Stimulated activated naive CD4-positive, alpha-beta T cell treated with Interleukin-2 at 50 U/mL for 16 hours (primary cell): ENCODE measurements at places on chromosomes 7 and 10.
A peak's percentile ranks its signal among the peaks of the same experiment; 100 is the strongest.

DNA sequence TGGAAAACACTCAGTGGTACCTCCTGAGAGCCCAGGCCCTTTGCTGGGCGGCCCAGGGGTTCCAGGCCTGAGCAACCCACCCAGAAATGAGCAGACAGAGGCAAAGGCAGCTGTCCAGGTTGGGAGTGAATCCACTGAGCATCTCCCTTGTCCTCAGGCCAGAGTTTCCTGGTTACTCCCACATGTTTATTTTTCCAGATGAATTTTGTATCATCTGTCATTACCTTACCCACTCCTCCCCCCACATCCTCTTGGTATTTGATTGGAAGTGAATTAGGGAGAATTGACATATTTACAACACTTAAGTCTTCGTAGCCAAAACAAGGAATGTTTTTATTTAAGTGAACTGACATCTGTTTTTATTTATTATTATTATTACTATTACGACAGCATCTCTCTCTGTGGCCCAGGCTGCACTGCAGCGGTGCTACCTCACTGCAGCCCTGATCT lies 13.2 kb upstream of the LMBR1 start:
- DNase-seq: no peak

DNA sequence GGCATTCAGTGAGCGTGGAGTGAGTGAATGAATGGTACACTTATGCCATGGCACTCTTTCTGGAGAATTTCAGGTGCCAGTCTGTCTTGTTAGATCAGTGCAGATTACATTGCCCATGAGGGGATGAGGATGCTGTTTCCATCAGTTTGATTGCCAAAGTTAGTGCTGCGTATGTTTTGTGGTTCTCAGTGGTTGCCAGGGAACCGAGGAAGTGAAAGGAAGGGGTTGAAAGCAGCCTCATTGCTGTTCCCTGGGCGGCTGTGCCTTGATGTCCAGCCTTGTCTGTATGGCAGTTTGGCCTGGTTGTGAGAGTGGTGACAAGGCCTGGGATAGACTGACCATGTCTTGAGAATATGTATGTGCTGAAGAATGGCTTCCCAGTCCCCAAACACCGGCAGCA lies 30.2 kb downstream of the WBP1L start:
- no peak for DNase-seq

DNA sequence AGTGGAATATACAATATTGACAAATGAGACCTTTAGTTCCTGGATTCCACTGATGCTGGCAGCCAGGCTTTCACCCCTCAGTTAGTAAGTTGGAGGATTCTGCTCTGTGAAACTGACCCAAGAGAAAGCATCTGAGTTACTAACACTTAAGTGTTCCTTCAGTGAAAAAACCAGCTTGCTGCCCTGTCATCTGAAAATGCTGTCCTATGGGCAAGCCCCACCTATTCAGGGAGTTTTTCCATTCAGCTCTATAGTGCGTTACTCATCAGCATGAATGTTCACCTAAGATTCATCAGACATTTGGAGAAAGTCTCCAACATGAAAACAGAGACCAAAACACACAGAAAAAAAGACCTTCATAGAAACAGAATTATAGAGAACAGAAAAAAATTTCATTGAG lies 37.9 kb downstream of the PRPF18 start:
- DNase-seq: no peak

DNA sequence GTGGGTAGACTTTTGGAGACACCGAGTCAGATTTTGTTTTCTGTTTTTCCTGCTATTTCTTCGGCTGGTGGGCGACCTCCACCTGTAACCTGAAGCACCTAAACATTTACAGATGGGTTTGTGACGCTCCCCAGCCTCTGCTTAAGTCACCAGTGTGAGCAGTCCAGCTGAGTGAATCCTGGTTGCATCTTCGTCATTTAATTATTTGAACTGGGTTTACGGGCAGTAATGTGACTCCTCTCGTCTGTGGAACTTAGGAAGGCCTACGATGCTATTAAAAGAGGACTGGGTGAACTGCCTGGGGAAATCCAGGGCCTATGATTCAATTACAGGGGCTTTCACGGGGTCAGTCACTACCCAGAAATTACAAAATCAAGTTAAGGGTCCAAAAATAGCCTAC lies 52.5 kb downstream of the WNT2 start:
- no peak for DNase-seq

GRCh38 chr7:69561266-69561960 lies 36.9 kb upstream of the AUTS2 start:
- no peak for DNase-seq

DNA sequence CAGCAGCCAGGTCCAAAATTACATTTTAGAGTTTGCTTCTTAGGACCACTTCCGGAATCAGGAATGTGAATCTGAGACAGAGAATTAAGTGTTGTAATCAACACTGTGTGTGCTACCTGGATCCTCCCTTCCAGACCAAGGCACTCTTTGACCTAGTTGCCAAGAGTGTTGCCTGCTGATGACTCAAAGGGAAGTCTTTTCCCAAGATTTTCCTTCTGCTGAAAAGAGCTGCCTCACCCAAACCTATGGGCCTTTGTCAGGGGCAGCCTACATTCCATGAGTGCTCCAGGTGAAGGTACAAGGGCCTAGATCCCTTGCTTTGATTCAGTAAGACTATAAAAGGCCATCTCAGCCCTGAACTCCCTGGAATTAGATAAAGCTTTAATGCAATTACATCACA lies 712.5 kb upstream of the ANKRD30A start:
- DNase-seq: no peak

DNA sequence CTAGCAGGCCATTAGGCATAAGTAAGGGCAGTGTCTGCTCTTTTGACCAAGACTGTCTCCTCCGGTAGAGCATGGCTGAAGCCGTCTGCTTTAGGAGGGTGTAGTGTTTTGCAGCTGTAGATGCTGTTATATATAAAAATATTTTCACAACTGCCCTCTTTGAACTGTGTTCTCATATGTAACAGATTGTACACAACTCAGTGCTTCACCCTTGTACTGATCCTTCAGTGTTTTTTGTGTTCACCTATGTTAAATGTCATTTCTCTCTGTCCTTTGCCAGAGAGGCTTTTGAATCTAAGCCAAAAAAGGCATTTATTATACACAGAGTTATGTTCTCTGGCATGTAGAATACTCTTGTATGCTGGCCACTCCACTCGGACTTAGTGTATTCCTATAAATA lies 135.5 kb downstream of the BICC1 start:
- no peak for DNase-seq

- DNase-seq: peak; percentile 91
These were observed at the start of gene VSIR for GRCh38 chr10:71773221-71773971. Gene VSIR, minus strand, starts transcription at chr10:71773520. Its CDS starts 81 bp downstream, at chr10:71773439.

DNA sequence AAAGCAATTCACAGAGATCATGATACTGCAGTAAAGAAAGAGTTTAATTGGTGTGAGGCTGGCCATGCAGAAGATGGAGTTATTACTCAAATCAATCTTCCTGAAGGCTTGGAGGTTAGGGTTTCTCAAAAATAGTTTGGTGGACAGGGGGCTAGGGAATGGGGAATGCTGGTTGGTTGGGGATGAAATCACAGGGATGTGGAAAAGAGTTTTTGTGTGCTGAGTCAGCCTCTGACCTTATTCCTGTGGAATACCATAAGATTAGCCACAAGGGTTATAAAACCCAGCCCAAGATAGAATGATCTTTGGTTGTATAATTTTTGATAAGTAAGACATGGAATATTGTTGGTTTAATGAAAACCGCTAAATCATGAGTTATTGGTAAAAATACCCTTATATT lies 764.3 kb downstream of the TYW1 start:
- DNase-seq: no peak

- no peak for DNase-seq
These were observed 8.9 kb upstream of the MEST start for GRCh38 chr7:130483031-130483430.

DNA sequence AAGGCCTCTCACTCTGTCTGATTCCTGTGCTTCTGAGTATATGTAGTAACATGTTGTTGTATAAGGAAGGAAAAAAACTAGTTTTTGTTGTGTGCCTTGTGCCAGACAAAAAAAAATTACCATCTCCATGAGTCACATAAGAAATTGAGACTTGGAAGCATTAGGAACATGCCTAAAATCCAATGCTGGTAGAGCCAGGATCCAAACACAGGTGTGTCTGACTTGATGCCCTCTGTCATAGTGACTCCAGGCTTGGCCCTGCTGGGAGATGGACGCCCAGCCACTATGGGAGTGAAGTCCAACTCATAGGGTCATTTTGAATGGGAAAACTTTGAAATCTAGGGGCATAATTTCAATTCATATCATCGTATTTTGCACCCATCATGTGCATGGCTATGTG lies 38.0 kb downstream of the PYROXD2 start:
- no peak for DNase-seq

- no peak for DNase-seq
These were observed 796.2 kb downstream of the CCSER2 start for GRCh38 chr10:85124603-85125051.

GRCh38 chr10:61965703-61966395 lies 64.3 kb downstream of the ARID5B start:
- no peak for DNase-seq

GRCh38 chr7:106731187-106731586 lies 70.2 kb upstream of the CCDC71L start:
- no peak for DNase-seq

DNA sequence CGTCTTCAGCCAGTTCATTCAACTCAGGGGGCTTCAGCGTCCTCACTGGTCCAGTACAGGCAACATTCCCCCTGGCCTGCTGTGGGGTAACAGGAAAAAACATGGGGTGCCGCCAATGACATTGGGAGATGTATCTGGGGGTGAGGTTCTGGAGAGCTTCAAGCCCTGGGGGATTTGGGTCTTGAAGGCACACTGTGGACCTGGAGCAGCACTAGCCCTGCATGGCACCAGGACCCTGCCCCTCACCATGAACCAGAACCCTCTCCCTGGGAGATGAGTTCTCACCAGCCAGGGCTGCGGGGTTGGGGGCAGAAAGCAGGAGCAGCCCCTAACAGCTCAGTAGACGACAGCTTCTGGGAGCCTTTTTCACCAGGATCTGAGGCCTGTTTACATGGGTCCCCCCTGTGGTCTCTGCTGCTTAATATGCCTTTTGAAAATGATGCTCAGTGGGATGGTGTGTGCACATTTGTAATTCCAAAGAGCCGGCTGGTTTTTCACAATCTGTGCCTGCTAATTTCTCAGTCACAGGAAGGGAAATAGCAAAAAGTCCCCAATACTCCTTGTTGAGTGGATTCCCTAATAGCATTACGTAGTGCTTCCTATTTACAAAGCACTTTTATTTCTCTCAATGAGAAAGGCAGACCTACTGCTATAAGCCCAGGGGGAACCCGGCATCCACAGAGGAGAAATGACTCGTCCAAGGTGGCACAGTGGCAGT lies 509.5 kb downstream of the RPS24 start:
- no peak for DNase-seq

DNA sequence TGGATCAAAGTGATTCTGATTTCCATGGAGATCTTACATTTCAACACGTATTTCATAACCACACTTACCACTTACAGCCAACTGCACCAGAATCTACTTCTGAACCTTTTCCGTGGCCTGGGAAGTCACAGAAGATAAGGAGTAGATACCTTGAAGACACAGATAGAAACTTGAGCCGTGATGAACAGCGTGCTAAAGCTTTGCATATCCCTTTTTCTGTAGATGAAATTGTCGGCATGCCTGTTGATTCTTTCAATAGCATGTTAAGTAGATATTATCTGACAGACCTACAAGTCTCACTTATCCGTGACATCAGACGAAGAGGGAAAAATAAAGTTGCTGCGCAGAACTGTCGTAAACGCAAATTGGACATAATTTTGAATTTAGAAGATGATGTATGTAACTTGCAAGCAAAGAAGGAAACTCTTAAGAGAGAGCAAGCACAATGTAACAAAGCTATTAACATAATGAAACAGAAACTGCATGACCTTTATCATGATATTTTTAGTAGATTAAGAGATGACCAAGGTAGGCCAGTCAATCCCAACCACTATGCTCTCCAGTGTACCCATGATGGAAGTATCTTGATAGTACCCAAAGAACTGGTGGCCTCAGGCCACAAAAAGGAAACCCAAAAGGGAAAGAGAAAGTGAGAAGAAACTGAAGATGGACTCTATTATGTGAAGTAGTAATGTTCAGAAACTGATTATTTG lies 15.3 kb downstream of the HNRNPA2B1 start:
- DNase-seq: no peak

GRCh38 chr7:131897016-131897789 lies 340.8 kb upstream of the PODXL start:
- DNase-seq: no peak

DNA sequence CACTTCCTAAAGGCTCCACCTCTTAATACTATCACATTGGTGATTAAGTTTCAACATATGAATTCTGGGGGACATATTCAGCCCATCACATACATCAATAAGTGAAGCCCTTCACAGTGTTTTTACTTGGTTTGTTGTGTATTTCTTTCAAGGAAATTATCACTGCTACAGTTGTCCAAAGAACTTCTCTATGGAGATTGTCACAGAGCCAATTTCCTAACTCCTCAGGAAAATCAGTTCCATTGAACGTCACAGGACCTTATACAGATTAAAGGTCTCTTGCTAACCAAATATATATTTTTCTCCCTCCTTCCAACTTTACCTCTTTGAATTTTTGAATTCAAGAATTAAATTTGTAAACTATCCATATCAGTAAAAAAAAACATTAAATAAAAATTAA lies 114.3 kb downstream of the LRRN3 start:
- no peak for DNase-seq
